Stimulated activated memory B cell treated with anti-CD40 and anti-IgM and Interleukin-4, amounts not matched to agents 10 μg/mL and 1 μg/mL and 100 μg/mL, for 72 hours (primary cell): ENCODE measurements at places on chromosomes 11 and 22.
A peak's percentile ranks its signal among the peaks of the same experiment; 100 is the strongest.

- ATAC-seq, result peak; percentile 34
Observed at GRCh38 chr11:99424313-99425084, 403.8 kb downstream of the CNTN5 start.

DNA sequence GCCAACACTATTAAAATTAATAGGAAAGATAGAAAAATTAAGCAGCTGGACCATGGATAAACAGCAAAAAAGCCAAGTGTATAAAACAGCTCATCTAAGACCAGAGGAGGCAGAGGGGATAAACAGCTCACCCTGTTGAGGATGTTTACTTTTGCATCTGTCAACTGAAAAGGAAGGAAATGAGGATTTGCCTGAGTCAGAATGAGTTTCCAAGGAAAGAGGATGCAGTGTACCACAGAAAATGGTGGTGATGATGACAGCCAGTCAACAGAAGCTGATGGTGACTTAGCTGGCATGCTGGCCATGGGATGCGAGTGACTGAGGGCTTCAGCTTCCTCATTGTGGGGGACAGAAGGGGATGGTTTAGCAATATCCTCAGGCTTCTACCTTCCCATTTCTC is 183.5 kb downstream of the KIRREL3 start:
- no peak for ATAC-seq

GRCh38 chr11:76166314-76166713 is 40.0 kb downstream of the WNT11 start:
- peak; percentile 74 for ATAC-seq

GRCh38 chr11:30585892-30586250 is 282 bp downstream of the MPPED2 start:
- ATAC-seq, result no peak

GRCh38 chr22:27878541-27878940 is 40.5 kb downstream of the PITPNB start:
- ATAC-seq, result no peak

DNA sequence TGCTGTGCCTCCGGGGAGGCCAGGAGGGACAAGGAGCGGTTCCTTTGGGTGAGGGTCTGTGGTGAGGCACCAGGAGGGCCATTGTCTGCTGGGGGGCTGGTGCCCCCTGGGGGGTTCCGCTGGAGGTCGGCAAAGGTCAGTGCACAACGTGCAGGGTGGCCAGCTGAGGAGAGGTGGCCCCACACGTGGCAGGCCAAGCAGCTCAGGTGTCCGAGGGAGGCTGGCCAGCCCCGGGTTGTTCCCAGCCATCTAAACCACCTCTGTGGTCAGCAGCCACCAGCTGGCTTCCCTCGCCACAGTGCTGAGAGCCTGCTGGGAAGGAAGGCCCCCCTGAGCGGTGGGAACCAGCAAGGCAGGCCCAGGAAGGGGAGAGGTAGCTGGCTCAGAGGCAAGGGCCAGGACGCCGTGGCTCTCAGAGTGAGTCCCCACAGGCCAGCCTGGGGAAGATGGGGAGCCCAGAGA is 4.2 kb downstream of the TSSC4 start:
- ATAC-seq, result no peak

- no peak for ATAC-seq
Observed at GRCh38 chr22:33573479-33573878, 346.8 kb downstream of the LARGE1 start.

DNA sequence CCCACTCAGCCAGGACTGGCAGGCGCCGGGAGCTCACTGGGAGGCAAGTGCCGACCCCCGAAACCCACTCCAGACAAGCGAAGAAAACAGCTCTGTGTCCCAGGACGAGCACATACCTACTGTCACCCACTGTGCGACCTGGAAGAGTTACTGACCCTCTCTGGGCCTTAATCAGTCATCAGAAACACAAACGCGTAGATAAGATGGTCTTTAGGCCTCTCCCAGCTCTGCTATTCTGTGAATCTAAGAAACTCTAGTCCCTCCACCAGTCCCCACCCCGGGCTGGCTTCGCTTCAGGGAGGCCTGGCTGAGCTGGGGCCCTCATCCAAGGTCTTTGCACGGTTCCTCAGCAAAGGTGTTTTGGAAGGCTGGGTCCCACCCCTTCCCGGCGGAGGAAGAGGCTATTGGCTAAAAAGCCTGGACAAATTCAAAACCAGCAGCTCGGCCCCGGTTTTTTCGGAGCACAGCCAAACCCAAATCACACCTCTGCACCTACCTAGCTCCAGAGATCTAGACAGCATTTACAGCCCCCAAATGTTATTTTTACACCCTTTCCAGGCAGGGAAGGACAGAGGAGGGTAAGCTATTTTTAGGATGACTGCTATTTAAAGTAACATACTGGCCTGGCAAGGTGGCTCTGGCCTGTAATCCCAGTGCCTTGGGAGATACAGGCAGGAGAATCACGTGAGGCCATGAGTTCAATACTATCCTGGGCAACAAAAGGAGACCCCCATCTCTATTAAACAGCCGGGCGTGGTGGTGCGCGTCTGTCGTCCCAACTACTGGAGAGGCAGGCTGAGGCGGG is 13.2 kb upstream of the HDHD5 start:
- no peak for ATAC-seq

DNA sequence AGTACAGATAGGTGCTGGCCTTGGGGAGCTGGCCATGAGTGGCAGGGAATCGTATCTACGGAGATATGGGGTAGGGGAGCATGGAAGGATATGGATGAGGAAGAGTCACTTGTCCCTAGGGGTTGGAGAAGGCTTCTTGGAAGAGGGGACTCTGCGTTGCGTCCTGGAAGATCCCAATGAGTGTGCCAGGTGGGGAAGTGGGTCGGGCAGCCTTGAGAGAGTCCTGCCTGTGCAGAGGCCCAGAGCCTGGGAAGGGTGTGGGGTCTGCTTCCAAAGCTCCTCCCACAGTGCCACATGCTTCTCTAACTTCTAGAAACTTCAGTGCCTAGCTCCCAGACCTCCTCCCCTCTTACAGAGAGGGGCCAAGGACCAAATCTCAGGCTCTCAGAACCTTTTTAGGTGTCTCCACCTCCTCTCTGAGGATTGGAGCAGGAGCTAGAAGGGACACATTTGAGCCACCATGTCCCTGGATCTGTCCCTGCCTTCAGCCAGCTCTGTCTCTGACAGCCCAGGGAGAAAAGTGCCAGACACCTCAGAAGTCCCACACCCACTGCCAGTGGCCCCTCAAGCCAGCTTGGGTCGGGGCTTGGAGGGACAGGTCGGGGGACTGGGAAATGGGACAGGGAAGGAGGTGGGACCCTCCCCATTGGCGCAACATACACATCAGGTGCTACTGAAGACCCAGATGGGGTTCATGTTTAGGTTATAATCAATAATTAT is 11.0 kb downstream of the RHBDD3 start:
- no peak for ATAC-seq

GRCh38 chr11:7673724-7674434 is 579 bp upstream of the CYB5R2 start:
- ATAC-seq, result peak; percentile 65

DNA sequence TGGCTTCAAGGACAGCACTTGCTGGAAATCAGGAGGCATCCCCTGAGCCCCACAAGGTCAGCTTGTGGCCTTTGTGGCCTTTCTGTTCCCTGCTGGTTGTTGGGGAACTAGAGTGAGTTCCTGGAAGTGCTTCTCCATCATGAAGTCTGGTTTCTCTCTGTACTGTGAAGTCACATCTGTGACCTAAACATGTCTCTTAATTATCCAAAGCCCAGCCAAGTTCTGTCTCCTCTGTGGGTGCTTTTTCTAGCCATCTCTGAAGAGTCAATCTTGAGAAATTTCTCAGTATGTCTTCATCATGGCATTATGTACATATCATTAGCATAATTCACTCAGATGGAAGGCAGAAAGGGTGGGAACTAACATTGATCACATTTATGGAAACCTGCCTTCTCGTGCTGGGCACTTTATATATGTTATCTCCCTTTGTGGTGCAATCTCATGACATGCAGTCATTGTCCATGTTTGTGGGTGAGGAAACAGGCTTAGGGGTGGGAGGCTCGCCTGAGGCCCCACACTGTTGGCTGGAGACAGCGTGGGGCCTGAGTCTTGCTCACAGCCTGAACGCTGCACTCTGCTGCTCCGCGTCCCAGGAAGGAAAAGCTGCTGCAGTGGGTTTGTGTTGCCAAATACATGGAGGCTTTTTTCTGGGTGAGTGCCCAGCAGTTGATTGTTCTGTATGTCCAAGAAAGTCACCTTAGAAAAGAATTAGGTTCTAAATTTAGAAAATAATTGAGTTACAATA is 24.6 kb downstream of the IGHMBP2 start:
- no peak for ATAC-seq

DNA sequence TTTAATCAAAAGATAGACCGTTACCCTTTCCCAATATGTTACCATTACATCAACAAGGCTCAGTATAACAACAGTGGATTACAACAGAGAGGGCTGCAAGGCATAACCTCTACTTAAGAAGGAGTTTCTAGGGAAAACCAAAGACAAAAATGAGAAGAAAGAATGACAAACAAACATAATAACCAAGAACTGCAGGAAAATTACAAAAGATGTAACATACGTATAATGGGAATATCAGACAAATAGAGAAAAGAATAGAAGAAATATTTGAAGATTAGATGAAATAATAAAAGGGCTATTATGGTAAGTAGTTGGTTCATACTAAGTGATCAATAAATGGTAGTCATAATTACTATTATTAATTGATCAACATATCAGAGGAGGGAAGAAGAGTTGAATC is 39.1 kb downstream of the SPON1 start:
- no peak for ATAC-seq

DNA sequence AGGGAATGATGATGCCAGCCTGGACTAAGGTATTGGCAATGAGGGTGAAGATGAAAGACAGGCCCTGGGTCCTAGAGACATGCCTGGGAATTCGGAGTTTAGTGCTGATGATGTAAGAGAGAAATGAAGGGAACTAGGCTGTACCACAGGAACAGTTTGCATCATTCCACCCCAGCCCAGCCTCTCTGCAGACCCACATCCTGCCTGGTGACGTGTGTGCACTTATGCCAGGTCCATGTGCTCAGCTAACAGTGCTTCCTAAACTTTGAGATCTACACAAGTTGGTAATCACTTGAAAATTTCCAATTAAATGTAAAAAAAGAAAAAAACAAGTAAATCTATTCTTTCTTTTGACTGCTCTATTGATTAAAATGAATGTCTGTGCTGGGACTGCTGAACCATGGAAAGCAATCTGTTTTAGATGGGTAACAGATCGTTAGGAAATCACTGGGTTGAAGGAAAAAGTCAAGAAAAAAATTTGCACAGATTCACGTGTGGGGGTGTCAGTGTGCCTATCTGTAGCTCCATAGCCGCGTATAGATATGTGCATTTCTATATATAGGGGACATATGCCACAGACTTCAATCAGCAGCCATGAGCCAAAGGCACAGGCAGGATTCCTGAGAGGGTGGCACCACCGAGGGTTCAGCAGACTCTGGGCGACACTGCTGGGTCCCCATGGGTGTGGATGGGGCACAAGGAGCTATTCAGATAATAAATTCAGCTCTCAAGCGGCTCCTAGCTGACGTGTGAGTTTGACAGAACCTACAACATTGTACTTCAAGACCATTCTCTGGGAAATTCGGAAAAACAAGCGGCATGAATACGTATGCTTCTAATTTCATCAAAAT is 131.1 kb upstream of the OPCML start:
- no peak for ATAC-seq

GRCh38 chr11:71080239-71081097 is 171.9 kb downstream of the SHANK2 start:
- no peak for ATAC-seq

- ATAC-seq, result no peak
Observed at GRCh38 chr11:28835790-28836189, 727.6 kb downstream of the METTL15 start.

DNA sequence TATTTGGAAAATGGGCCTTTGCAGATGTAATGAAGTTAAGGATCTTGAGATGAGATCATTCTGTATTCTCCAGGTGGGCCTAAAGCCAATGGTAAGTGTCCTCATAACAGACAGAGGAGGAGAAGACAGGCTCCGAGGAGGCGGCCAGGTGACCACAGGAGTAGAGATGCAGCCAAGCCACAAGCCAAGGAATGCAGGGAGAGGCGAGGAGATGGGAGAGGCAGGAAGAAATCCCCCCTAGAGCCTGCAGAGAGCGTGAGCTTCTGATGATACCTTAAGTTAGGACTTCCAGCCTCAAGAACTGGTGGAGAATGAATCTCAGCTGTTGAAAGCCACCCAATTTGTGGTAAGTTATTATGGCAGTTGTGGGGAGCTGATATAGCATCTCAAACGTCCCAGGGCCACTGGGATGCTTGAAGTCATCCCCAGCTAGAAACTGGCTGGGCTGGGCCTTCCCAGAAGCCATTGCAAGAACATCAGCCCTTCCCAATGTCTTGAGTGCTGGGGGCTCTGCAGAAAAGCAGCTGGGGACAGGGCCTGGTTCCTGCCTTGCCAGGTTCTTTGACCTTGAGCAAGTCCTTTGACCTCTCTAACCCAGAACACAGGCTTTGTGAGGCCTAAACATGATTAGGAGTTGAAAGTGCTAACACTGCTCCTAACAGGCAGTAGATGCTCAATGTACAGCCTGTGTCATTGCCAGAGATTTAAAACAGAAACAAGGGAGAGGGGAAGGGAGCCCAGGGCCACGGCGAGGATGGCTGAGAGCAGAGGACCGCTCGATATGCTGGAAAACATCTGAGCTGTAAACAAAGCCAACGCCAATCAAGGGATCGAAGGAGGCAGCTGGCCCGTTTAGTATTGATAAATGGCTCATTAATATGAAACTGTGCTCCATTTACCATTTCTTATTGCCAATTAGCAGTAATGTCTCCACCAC is 632.3 kb downstream of the TBC1D22A start:
- ATAC-seq, result no peak

DNA sequence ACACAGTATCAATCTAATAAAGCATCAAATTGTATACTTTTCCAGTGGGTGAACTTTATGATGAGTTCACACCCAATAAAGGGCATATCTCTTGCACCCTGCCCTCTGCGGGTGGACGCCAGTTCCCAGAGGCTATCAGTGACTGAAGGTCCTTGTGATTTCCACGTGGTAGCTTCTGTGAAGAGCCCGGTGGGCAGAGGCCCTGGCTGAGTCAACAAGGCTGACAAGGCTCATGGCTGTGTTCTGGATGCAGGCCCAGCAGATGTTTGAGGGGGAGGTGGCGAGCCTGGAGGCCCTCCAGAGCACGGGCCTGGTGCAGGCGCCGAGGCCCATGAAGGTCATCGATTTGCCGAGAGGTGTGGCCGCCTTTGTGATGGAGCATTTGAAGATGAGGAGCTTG is 71.4 kb downstream of the PIWIL3 start:
- peak; percentile 36 for ATAC-seq

- ATAC-seq, result no peak
Observed at GRCh38 chr11:84420271-84420670, 1134.1 kb upstream of the CCDC90B start.

- ATAC-seq, result no peak
Observed at GRCh38 chr22:46626911-46627805, 7.0 kb downstream of the GRAMD4 start.

DNA sequence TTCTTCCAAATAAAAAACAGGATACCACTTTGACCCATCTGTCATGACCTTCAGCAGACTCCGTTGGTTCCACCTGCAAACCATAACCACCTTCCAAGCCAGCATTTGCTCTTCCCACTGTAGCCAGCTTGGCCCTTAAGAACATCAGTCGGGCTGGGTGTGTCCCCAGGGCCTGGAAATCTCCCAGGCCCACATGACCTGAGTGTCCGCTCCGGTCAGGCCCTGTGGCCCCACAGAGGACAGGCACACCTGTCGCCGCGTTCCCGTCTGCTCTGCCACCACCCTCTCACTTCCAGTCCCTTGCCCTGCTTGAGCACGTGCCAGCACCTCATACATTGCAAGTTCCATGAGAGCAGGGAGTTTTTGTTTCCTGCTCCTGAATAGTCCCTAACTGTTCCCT is 65.7 kb upstream of the PITPNB start:
- ATAC-seq, result no peak
